ENCODE measurements at places on chromosomes 5 and 9. TPM values are rescaled to one million over a fixed set of nuclear protein-coding genes. Genes with fewer than 3 reads are reported as not detected.

ANKRD34B gene
- not detected for polyA plus RNA-seq

ZNF622 gene
- polyA plus RNA-seq = 17.0 TPM

ACER2 gene
- polyA plus RNA-seq = not detected

SLC36A2 gene
- not detected for polyA plus RNA-seq

ELAVL2 gene
- 14.0 TPM for polyA plus RNA-seq

SLC25A2 gene
- not detected for polyA plus RNA-seq

PCDHB1 gene
- not detected for polyA plus RNA-seq

ANKRD18B gene
- polyA plus RNA-seq = 7.4 TPM

CTXN3 gene
- polyA plus RNA-seq = not detected

DEPDC1B gene
- not detected for polyA plus RNA-seq

PCDHGA9 gene
- 1.9 TPM for polyA plus RNA-seq

DBH gene
- polyA plus RNA-seq = not detected

KLHL3 gene
- polyA plus RNA-seq = 50.7 TPM

PCDHB9 gene
- polyA plus RNA-seq = 0.21 TPM

NUTM2F gene
- polyA plus RNA-seq = not detected

RIOK2 gene
- polyA plus RNA-seq = 82.9 TPM

PCDHGA2 gene
- 1.9 TPM for polyA plus RNA-seq

KYAT1 gene
- 14.1 TPM for polyA plus RNA-seq

GLIPR2 gene
- 4.4 TPM for polyA plus RNA-seq

HAPLN1 gene
- polyA plus RNA-seq = not detected

EGR1 gene
- 19.6 TPM for polyA plus RNA-seq

PNPLA7 gene
- polyA plus RNA-seq = not detected

CCDC192 gene
- not detected for polyA plus RNA-seq

ADAMTS19 gene
- 0.53 TPM for polyA plus RNA-seq

CARD9 gene
- not detected for polyA plus RNA-seq

DMRTA1 gene
- polyA plus RNA-seq = not detected

PTGES gene
- not detected for polyA plus RNA-seq

SPTLC1 gene
- 93.4 TPM for polyA plus RNA-seq

ABLIM3 gene
- polyA plus RNA-seq = 4.1 TPM

LRRC70 gene
- polyA plus RNA-seq = 0.35 TPM

GLDC gene
- polyA plus RNA-seq = 20.2 TPM

SPINK7 gene
- polyA plus RNA-seq = not detected

INSL6 gene
- polyA plus RNA-seq = 2.3 TPM

SPATA9 gene
- polyA plus RNA-seq = 0.62 TPM

CXCL14 gene
- 0.39 TPM for polyA plus RNA-seq

PCSK5 gene
- polyA plus RNA-seq = 3.4 TPM

NR5A1 gene
- polyA plus RNA-seq = not detected

PCDHGB3 gene
- 1.2 TPM for polyA plus RNA-seq

RLN2 gene
- 1.8 TPM for polyA plus RNA-seq

ZNF367 gene
- 1.4 TPM for polyA plus RNA-seq

SOX30 gene
- 0.95 TPM for polyA plus RNA-seq

SLC45A2 gene
- polyA plus RNA-seq = not detected

All from Purkinje cell (primary cell).